ENCODE measurements at places on chromosomes 6 and 20. TPM values are rescaled to one million over a fixed set of nuclear protein-coding genes. Genes with fewer than 3 reads are reported as not detected.
A peak's percentile ranks its signal among the peaks of the same experiment; 100 is the strongest.

DNA sequence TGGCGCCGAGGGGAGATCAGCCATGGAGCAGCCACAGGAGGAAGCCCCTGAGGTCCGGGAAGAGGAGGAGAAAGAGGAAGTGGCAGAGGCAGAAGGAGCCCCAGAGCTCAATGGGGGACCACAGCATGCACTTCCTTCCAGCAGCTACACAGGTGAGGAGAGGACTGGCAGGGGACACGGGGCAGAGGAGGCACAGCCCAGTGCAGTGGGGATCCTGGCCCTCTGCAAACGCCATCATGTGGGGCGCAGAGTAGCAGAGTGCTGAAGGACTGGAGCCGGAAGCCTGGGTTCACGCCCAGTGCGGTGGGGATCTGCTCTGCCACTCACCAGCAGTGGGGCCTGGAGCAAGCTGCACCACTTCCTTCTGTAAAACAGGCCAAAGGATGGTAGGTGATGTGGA lies 41.1 kb upstream of the FANCE start:
- DNase-seq, result no peak

DNA sequence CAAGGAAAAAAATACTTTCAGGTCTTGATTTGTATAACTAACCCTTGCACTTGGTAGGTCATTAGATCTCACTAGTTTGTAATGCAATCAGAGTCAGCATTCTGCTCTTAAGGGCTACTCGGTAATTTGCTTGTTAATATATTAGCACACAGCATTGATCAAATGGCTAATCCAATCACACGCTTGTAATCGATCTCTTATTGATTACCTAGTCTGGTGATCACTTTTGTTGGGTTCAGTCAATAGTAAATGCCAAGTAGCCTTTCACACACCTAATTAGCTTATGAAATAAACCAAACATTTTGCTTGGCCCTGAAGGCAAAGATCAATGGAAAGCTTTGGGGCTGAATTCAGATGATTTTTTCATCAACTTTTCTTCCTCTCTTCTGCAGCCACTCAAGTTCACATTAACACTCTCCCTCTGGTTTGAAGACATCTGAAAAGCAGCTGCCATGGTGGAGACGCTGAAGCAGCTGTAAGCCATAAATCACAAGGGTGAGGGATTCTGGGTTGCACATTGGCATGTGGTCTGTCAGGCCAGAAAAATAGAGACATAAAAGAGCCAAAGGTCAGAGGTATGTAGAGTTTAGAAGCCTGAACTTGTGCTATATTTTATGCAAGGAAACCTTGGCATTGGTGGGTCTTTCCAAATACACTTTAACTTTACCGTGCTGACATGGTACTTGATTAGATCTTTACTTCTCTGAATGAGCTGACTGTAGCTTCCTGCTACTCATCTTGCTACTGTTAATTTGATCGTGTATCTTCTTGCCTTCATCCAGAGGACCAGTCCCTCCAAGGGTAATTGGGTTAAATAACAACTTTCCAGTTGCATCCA lies 234.4 kb downstream of the SIM1 start:
- DNase-seq, result no peak

DNA sequence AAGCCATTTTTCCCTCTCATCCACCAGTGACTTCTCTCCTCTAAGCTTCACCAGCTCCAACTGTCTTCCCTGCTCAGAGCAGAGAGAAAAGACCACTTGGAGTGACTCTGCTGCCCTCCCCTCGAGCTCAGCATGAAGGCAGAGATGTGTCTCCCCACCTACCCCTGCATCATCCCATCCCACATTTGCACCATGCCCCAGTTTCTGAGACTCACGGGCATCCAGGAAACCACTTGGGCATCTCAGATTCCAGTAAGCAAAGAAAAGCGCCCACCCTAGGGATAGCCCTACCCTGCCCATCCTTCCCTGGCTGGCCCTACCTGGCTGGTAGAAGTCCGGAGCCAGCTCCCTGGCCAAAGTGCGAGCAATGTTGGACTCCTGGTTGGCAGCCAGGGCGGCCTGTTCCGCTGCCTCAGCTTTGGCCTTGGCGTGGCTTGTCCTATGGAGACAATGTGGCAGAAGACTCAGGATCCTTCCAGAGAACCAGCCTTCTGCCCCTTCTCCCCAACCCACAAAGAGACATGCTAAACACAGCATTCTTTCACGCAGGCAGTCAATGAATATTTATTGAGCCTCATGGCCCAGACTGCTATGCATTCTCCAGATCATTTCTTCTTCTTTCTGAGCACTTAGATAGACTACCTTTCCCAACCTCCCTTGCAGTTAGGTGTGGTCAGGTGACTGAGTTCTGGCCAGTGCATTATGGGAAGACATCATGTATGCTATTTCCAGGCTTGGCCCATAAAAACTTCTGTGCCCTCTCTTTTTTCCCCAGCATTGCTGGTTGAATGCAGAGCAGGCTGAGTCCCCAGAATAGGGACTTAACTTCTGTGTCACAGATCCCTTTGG lies 68.6 kb downstream of the JPH2 start:
- no peak for DNase-seq

- peak; percentile 61 for DNase-seq
These were observed 58.6 kb upstream of the ZNF217 start for GRCh38 chr20:53652090-53652858.

DNA sequence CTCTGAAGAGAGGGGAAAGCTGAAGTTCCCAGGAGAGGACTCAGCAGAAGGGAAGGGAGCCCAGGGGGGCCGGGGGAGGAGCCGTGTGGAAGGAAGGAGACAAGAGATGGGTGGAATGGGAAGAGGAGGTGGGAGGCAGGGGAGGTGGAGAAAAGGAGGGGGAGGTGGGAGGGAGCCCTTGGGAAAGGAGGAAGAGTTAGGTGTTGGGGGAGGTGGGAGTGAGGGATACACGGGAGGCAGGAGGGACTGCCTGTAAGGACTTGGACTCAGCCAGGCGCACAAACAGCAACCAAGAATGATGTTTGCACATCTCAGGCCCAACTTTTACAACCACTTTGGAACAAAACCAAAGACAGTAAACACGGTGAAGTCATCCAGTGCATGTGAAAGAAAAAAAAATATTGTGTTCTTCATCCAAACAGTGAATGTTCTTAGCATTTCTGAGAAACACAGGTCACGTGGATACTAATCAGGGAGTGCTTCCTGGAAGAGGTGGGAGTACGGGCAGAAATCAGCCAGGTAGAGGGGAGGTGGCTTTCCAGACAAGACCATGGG lies 17.4 kb upstream of the LSM14B start:
- no peak for DNase-seq

DNA sequence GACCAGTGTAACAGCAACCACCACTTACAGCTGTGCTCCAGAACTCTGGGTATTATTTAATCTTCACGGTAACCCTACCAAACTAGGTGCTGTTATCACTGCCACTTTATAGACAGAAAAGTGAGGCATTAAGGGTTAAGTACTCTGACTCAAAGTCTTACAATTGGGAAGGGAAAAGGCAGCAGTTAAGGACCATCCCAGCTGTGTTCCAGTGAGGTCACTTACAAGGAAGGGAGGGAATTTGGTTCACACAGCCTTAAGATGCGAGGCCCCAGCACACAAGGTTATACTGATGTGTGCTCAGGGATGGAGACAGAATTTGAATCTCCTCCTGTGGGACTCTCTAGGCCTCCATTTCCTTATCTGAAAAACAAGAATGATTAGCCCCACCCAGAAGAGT lies 46.7 kb downstream of the TRERF1 start:
- peak; percentile 9 for DNase-seq

SLC22A7 gene
- total RNA-seq, result not detected

QKI gene
- total RNA-seq, result 218 TPM

HDGFL1 gene
- not detected for total RNA-seq

GRCh38 chr20:14700639-14700960 lies 363.2 kb upstream of the FLRT3 start:
- peak; percentile 77 for DNase-seq

DNA sequence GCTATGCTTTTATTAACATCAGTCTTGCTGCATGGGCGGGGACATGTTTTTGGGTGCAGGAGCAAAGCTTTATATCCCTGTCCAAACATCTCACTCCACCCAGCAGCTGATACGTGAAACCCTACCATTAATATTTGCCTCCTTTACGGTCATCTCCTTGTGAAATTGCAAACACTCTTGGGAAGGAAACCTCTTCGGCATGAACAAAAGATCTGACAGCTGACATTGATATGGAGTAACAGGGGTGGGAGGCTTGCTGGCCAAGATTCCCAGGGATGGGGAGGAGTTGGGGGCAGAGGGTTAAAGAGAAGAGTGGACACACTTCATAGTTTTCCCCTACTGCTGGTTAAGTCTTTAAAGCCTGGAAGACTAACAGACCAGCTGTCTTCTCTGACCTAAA lies 22.2 kb upstream of the VEGFA start:
- DNase-seq, result no peak

DNA sequence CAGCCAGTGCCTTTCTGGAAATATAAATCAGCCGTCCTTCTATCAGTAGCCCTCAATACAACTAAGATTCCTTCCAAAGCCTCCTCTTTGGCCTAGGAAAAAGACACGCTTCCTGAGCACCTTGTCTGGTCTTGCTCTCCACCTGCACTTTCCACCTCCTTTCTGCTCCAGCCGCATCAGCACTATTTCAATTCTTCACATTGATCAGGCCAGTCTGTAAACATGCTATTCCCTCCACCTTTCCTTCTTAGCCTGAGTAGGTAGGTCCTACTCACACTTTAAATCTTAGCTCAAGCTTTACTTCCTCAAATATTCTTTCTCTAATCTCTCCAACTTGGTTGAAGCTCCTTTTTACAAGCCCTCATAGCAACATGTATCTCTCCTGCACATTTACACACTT lies 11.4 kb downstream of the RANBP9 start:
- DNase-seq, result no peak

DNA sequence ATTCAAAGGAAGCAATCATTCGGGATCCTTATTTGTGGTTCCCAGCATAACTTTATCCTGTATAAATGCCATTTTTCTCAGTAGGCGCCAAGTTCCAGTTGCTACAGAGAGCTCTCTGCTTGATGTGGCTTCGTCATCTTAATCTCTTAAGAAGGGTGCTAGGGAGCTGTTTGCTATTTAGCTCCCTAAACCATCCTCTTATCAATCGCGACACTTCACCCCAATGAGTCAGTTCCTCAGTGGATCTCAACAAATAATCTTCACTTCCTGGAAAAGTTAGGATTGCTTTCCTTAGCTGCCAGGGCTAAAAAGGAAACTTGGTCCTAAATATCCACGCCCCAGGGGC lies 1.3 kb upstream of the NKAIN2 start:
- no peak for DNase-seq

SPDEF gene
- total RNA-seq, result not detected

DNA sequence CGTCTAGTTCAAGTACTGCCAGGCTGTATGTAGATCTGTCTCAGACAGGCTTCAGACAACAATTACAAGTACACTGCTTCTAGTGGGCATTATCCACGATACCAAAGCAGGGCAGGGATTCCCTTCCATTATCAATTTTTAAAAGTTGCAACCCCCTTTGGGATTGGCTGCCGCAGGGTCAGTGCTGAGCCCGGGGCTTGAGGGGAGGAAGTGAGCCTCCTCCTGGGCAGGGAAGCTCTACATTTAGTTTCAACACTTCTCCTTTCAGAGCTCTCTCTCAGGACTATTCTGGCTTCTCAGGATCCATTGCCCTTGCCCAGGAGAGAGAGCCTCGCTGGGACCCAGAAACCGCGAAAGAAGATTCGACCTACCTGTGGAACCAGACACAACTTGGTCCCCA lies 1.5 kb downstream of the HTR1B start:
- no peak for DNase-seq

DNA sequence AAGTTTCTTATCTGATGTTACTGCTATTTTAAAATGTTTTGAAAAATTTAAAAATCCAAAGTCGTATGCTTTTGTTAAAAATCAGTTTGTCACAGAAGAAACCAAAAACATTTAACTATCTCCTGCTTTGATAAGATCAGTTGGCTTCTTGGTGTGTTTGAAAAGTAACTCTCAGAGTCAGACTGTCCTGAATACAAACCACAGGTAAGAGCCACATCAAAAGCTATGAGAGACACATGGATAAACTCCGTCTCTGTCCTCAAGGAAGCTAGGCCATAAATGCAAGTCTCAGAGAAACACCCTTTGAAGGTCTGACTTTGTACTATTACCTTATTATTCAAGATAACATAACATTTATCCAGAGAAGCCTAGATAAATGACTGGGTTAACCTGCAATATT lies 7.7 kb downstream of the HBS1L start:
- no peak for DNase-seq

DNA sequence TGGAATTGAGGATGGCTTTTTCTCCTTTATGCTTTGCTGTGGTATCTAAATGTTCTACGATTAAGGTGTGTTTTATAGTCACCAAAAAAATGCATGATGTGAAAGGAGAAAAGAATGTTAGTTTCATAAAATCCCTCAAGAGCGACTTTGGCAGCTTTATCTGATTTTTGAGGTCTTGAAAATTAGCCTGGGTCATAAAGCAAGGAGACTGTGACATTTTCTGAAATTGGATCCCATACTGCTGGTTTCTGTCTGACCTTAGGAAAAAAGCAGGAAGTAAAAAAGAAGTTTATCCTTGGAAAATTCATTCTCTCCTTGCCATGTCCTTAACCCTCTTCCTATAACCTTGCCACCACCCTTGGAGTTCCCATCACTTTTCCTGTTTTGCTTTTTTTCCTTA lies 525.3 kb downstream of the CD83 start:
- DNase-seq, result no peak

DNA sequence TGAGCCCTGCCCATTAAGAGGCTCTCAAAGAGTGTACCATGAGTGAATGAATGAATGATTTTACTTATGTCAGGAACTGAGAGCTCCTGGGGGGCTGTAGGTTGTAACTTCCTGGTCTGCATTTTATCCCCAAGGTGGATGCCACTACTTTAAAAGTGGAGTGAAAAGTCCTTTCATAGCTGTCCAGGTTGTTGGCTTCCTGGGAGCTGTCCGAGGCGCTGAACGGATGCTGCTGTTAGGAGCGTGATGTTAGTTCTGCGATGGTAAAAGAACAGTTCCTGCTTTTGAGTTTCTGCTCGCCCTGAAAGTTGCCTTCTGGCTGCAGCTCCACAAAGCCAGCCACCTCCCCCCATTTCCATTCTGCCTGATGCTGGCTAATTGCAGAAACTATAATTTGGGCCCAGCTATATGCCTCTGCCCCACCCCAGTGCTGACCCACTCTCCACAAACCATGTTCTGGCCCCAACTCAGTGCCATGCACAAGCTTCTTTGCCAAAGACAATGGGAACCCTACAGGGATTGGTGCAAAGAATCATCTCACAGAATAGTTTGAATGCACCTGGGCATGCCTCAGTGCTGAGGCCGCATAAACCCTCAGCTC lies 330.9 kb upstream of the CDH4 start:
- no peak for DNase-seq

DNA sequence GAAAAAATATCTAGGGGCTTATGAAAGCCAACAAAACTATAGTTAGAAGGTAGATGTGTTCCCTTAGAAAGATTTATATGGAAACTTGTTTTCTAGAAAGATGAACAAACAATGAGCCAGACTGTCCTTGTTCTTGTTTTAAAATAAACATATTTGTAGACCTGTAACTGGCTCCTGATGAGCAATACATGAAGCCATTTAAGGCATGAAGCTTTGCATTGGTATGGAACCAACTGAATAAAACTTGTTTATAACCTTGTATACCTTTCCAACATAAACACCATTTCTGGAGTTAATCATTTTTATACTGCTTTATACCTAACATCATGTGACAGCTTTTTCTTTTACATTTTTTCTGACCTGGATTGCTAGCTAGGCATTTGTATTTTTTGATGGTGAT lies 247.8 kb downstream of the PRL start:
- peak; percentile 69 for DNase-seq

LHFPL5 gene
- total RNA-seq, result not detected

- peak; percentile 70 for DNase-seq
These were observed 137.9 kb downstream of the DLL1 start for GRCh38 chr6:170152989-170153388.

PACSIN1 gene
- under 0.01 TPM for total RNA-seq

Data from renal cortical epithelial cell (primary cell).